Stimulated activated CD4-positive, alpha-beta T cell treated with anti-CD3 and anti-CD28 coated beads, Interleukin-1b, Interleukin-23, amount 100 ng/mL, for 1 hour (primary cell): ENCODE measurements at places on chromosomes 11 and 22.

- no peak for DNase-seq
Observed at GRCh38 chr22:47380692-47381091, 618.2 kb downstream of the TBC1D22A start.

GRCh38 chr11:66432597-66432996, 6.1 kb downstream of the MRPL11 start:
- no peak for DNase-seq

GRCh38 chr22:23772649-23773473, at the start of gene MMP11:
Gene MMP11 (plus strand): TSS chr22:23772849. CDS start chr22:23772871, 22 bp downstream.
- DNase-seq = no peak

GRCh38 chr22:39580006-39580441, 9.5 kb downstream of the CACNA1I start:
- no peak for DNase-seq

DNA sequence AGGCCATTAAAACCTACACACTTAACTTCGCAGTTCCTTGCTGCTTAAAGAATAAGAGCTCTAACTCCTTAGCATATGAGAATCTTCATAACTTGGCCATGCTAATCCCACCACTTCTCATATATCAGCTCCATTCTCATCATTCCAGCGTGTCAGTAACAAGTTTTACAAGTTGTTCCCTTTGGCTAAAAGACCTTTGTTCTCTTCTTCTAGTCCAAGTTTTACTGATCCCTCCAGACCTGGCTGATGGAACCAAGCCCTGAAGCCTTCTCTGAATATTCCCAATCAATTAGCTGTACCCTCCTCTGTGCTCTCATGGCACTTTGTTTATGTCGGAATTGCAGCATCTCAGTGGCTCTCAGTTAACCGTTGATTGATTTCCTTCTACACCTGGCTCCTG, 35.8 kb downstream of the GAB2 start:
- DNase-seq = no peak

- no peak for DNase-seq
Observed at GRCh38 chr11:43943931-43944751, 1.7 kb downstream of the C11orf96 start.

DNA sequence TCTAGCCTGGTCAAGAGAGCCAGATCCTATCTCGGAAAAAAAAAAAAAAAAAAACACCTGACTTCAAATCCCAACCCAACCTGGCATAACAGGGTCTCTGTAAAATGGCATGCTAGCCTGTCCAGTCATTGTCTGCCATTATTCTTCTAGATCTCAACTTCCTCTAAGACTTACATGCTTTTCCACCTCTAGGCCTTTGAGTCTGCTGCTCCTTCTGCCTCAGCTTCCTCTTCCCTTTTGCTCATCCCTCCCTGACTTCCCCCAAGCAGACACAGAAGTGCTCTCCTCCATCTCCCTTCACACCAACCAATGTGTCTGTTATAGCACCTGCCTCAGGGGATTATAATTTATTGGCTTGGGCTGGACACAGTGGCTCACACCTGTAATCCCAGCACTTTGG, 7.8 kb downstream of the STK33 start:
- no peak for DNase-seq

GRCh38 chr11:68150037-68150436, 28.8 kb upstream of the CHKA start:
- no peak for DNase-seq

- DNase-seq = no peak
Observed at GRCh38 chr11:77081976-77082836, 15.4 kb downstream of the CAPN5 start.

DNA sequence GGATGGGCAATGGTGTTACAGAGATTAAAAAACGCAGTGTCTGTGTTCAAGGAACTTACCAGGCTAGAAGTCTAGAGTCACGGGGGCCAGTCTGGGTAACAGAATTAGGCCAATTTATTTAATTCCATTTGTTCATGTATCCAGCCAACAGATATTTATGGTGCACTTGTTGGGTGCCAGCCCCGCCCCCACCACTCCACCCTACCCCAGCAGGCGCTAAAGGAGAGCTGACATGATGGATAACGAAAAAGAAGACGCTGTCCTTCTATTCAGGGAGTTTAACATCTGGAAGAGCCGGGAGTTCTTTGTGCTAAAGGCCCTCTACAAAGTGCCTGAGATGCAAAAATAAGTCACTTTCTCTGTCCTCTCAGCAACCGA, 1.1 kb upstream of the BMAL1 start:
- no peak for DNase-seq

GRCh38 chr22:44438056-44438455, 60.0 kb downstream of the RTL6 start:
- DNase-seq = no peak

GRCh38 chr11:2792381-2793250, 92.8 kb upstream of the KCNQ1OT1 start:
- no peak for DNase-seq

DNA sequence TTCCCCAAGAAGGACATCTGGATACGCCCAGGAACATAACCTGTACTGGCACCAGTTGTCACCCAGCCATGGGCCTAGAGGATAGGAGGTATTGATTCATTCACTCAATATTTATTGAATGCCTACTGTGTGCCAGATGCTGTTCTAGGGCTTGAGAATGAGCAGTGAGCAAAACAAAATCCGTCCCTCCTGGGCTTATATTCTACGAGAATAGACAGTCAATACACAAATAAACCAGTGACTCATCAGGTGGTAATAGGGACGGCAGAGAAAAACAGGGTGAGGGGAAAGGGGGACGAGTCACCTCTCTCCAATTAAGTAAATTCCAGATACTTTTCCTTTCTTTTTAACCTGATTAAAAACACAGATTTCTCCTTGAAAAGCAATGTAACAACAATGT, 103.5 kb downstream of the MICAL2 start:
- no peak for DNase-seq

- DNase-seq = no peak
Observed at GRCh38 chr22:36985211-36985889, 33.9 kb downstream of the TST start.

GRCh38 chr11:121572571-121573059, 119.8 kb upstream of the SORL1-AS1 start:
- no peak for DNase-seq

DNA sequence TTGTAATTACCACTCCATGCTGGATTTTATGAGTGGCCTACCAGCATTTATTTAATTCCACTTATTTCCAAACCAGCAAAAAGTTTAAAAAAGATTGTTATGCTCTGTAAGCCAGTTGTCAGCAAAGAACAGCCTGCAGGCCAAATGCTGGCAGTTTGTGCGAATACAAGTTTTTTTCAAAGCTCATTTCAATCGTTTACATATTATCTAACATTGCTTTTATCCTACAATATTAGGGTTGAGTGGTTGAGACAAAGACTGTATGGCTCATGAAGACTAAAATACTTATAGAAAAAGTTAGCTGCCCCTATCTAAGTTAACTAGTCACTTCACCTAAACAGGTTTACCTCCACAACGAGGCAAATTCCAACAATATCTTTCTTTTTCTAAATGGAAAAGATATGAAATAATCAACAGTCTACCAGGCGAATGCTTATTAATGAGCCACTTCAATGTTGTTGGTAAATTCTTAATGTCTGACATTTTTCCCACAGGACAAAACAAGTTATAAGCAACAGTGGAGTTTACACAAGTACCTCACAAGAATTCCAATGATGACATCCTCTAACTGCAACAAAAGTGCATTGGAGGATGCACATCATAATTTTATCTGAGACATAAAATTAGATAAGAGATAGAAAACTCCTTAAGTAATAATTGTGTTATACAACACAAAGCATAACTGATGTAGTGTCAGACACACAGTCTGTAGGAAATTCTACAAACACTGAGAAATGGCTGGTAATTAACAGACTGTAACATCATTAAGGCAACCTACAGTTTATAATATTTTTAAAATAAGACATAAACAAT, 35.8 kb upstream of the POU2AF2 start:
- no peak for DNase-seq

DNA sequence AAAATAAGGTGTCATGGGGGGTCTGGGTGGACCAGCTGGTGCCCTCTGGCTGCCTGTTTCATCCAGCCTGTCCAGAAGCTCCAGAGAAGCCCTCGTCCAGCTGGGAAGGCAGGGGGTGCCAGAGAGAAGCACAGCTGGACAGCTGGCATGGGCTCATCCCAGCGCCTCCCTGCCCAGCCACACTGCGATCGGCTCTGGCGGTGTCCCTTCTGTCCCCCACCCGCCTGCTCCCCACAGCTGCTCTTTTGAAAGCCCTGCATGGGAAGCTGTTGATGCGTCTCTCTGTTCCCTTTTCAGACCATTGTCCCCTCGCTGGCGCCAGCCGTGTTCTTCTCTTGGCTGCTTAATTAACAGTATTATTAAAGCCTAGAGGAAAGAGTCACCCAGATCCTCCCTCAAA, 86.5 kb downstream of the MN1 start:
- no peak for DNase-seq

DNA sequence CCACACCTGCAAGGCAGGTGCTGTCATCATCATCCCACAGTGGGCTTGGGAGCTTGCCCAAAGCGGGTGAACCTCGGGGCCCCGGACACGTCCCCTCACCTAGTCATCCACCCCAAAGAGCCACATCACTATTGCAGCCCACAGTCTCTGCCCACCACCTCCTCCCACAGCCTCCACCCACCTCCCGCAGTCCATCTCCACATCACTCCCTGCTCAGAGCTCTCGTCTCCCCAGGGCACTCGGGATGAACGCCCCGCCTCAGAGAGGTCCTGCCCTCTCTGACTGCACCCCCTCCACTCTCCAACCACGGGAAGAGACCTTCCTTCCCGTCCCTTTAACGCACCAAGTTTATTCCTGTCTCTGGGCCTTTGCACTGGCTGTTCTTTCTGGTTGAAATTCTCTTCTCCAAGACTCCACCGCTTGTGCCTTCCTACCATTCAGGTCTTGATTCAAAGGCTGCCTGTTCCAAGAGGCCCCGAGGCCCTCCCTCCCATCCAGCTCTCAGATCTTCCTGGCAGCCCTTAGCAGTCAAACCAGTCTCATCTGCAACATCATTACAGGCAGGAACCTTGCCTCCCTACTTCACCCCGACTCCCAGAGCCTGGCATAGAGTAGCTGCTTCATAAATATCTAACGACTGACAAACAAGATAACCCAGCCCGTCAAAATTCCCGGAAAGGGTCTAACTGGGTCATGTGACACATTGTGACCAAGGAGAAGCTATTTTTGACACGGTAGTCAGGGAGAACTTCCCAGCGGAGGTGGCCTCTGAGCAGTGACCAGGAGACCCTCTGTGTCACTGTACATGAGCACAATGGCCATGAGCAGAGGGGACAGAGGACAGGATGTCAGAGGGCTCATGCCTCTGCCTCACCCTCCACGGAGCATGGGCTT, 11.1 kb downstream of the KCNJ4 start:
- DNase-seq = no peak

DNA sequence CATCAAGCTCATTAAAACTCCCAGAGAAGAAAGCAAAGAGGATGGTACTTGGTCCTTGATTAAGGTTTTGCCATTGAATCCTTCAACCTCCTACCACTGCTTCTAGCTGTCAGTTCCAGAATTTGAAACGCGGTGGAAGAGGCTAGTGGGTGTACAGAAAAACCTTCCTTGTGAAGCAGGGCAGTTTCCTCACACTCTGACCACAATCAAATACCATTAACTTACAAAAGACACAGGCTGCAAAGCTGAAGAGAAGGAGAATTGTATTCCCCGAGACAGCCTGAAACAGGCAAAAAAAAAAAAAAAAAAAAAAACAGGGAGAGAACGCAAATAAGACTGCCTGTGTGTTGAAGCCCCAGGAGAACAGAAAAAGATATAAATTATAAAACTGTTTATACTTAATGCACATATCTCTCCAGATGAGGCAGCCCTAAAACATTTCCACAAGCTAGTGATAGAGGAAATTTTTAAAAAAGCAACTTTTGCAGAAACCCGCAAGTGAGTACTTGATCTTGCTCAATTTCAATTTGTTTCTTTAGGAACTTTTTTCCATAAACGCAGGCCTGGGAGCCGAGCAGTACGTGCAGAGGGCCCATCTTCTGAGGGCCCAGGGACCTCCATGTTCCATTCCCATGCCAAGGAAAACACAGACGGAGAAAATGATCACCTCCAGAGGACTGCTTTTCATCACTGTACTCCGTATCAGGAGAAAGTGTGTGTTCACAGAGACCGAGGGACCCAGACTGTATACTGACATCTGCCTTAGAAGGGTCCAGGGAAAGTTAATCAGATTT, 218.7 kb upstream of the BLID start:
- DNase-seq = no peak

- no peak for DNase-seq
Observed at GRCh38 chr22:30605449-30606110, 1.4 kb upstream of the TCN2 start.

DNA sequence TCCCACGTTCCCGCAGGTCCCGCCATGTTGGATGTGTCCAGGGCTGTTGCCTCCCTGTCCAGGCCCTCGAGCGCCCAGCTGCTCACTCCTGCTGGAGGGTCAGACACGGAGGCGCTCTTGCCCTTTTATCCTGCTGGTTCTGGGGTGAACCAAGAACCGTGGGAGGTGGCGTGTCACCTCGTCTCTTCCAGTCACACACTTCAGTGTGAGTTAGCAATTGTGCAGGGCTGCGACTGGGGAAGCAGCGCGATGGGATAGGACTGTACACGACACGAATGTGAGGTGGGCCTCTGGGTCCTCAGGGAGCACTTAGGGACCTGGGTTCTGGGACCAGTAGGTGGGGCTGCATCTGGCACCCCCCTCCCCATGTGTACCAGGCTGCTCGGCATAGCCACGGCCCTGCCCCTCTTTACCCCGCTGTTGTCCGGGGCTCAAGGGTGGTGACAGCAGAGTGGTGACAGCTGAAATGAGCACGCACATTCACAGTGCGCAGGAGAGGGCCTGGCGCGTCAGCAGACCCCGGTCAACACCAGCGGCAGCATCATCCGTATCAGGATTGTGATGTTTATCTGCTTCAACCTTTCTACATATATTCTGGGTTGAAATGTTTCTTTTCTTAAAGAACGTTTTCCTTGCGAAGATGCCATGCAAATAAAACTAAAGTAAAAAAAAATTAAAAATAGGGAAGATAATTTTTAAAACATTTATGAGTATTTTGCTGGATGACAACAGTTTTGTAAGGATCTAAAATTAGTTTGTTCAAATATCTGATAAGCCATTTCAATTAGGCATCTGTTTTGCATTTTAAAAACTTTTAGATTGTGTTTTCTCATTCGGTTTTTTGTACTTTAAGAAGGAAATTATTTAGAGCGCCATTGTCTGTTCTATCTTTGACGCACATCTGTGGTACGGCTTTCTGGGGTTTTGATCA, 210.7 kb downstream of the TBC1D22A start:
- no peak for DNase-seq

GRCh38 chr11:73384872-73385689, 8.9 kb downstream of the RELT start:
- DNase-seq = no peak

- DNase-seq = no peak
Observed at GRCh38 chr11:119681361-119681910, 47.6 kb downstream of the NECTIN1 start.

GRCh38 chr22:43975041-43975440, 19.8 kb downstream of the SAMM50 start:
- DNase-seq = no peak

DNA sequence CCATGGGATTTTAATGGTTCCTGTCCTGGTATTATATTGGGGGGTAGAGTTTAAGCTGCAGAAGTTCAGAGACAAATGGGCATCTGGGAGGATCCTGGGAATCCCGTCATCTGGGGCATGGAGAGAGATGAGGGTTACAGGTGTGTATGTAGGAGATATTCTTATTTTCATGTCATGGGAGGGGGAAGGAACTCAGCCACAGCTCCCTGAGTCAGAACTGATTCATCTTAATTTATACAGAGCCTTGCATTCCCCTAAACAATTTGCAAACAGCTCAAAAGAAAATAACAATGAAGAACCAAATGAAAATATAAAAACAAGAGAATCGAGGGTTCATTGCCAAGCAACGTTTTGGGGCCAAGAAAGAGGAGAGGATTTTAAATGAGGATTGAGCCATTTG, 155.9 kb upstream of the TBCEL start:
- DNase-seq = no peak
